ENCODE measurements at places on chromosomes 5 and 9.

GRCh38 chr5:116478491-116478890, 96.1 kb downstream of the SEMA6A start:
- no peak for DNase-seq

GRCh38 chr5:68215898-68216244, 315 bp downstream of the PIK3R1 start:
- DNase-seq, result no peak

GRCh38 chr9:124964604-124965003, 23.7 kb upstream of the GOLGA1 start:
- no peak for DNase-seq

GRCh38 chr9:20390400-20390799, 231.9 kb downstream of the MLLT3 start:
- DNase-seq, result no peak

DNA sequence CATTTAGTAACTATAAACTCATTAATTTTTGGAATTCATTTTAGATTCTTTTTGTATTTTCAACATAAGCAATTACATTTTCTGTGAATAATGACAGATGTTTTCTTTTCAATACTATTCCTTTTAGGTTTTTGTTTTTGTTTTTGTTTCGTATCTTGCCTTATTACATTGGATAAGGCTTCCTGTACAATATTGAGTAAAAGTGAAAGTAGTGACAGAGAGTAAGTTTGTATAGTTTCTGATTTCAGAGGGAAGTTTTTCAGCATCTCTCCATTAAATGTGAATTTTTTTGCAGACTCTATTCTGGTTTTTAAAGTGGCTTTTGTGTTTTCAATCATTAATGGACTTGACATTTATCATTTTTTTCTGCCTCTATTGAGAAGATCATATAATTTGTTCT, 12.8 kb upstream of the CAMK4 start:
- no peak for DNase-seq

DNA sequence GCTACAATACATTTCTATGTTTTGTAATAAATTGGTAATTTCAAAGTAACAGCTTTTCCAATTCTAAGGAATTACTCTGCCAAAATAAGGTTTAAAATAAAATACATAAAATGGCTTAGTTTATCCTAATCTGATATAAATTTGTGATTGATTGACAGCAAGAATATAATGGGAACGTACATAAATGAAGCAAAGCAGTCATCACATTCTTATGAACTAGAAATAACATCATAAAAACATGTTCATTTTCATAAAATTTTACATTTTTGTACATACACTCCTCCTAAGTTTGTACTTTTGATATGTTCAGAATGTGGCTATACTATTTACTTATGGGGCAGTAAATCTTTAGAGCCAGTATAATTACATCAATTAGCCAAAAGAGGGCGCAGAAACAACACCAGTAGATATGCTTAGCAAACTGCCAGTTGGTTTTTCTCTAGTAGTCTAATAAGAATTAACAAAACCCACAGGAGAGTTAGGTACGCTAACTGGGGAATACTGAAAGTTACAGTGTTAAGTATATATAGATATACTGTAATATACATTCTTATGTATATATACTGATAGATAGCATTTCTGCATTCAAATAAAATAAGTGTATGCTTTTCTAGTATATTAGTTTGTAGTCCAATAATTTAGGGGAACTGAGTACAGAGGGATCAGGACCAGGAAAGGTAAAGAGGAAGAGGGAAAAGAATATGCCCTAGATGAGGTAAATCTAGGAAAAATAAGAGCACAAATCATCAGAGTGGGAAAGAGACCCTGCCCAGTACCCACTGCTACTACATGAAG, 76.8 kb downstream of the ZDHHC21 start:
- no peak for DNase-seq

- no peak for DNase-seq
These were observed 10.5 kb upstream of the AHRR start for GRCh38 chr5:310941-311434.

- DNase-seq, result no peak
These were observed 152.5 kb downstream of the DMRT2 start for GRCh38 chr9:1202512-1203280.

DNA sequence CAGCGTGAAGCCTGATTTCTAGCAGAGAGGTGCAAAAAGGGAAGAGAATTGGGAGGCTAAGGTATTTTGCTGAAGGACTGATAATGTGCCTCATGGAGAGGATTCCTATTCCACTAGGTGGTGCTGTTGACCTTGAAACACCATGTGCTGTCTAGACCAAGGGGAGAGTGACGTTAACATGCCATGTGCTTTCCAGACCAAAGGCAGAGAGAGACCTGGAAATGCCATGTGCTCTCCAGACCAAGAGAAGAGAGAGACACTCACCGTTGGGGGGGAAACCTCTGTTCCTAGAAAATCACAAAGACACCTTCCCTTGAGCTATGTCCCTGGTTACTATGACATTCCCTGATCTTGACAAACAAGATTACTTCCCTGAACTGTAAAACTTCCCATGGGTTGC, 286.0 kb upstream of the TUSC1 start:
- no peak for DNase-seq

- DNase-seq, result no peak
These were observed 2.5 kb upstream of the YTHDC2 start for GRCh38 chr5:113510836-113511451.

- DNase-seq, result no peak
These were observed 541.4 kb downstream of the CSNK1G3 start for GRCh38 chr5:124053340-124053739.

GRCh38 chr5:54108136-54108535, 202.2 kb downstream of the ARL15 start:
- no peak for DNase-seq

DNA sequence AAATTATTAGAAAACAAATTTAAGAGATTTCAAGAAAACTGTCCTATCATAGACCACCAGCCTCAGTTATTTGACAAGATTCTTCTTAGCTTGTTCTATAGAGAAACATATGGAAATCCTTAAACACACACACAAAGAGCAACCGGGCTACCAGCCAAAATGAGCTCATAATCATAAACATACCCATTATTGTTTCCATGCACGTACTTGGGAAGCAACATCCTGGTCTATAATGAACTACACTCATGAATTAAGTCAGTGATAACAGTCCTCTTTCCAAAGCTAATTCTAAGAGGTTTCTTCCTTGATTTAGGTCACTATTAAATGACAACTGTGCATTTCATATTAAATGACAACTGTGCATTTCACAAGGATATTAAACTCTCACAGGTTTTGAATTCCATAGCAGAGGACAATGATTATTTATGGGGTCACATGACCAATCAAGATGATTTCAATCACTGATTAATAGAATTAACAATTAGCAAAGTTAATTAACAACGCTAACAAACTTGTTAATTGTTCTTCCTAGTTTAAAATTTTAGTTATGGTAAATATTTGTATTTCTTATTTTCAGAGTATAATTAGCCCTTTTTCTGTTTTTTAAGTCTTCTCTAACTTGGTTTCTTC, 77.0 kb downstream of the OXCT1 start:
- no peak for DNase-seq

DNA sequence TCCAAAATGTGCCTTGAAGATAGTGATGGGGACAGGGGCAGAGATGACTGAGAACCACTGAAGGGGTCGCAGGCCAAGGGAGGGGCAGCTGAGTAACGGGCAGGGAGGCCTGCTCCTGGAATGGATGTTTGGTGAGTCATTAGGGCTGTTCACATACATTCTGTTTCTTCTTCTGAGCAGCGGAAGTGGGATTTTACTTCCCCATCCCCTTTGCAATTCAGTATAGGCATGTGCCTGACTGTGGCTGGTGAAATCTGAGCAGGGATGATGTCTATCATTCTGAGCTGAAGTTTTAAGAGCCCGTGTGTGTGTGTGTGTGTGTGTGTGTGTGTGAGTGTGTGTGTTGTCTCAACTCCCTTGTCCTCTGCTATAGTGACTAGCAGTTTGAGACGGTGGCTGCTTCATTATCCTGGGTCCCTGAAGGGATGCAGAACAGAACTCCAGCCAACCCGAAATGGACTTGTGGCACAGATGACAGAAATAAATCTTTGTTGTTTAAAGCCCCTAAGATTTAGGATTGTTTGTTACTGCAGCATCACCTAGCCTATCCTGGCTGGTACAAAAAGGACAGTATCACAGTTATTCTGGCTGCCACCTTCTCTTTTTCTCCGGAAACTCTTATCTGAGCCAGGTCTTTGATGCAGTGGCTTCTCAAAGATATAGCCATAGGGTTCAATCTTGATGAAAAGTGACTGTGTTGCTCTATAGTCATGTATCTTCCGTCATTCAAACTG, 29.2 kb upstream of the TGFBI start:
- DNase-seq, result no peak

GRCh38 chr5:97915106-97915505, 732.1 kb upstream of the RIOK2 start:
- DNase-seq, result no peak

GRCh38 chr9:31839273-31839672, 545.2 kb upstream of the ACO1 start:
- DNase-seq, result no peak

DNA sequence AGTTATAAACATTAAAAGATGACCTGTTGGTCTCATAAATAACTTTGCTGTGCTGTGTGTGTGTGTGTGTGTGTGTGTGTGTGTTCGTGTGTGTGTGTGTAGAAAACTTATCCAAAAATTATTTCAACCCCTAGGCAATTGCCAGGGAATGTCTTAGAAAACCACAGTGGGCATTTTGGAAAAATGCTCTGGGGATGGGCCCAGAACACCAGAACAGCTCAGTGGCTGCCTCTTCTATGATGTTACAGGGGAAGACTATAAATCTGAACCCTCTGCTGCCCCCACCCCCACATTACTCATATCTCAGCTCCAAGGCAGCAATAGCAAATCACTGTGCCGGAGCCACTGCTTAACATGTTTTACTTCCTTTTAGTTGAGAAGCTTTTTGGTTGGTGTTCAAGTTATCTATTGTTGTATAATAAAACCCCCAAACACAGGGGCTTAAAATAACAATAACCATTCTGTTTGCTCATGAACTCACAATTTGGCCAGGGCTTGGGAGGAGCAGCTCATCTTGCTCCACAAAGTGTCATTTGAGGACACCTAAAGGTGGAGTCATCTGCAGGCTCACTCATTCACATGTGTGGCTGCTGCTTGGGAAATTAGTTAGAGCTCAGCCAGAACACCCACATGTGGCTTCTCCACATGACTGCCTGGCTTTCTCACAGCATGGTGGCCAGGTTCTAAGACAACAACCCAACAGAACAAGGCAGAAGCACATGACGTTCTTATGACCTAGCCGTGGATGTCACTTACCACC, 40.4 kb downstream of the ACTBL2 start:
- DNase-seq, result no peak

DNA sequence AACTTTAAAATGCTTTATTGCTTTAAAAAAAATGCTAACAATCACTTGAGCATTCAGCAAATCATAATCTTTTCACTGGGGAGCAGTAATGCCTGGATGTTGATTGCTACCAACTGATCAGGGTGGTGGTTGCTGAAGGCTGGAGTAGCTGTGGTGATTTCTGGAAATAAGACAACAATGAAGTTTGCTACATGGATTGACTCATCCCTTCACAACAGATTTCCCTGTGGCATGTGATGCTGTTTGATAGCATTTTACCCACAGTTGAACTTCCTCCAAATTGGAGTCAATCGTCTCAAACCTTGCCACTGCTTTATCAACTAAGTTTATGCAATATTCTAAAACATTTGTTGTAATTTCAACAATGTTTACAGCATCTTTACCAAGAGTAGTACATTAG, 83.3 kb downstream of the MLLT3 start:
- DNase-seq, result no peak

GRCh38 chr5:94516148-94516547, 102.3 kb downstream of the KIAA0825 start:
- DNase-seq, result no peak

GRCh38 chr5:134945041-134945440, 22.7 kb upstream of the CATSPER3 start:
- DNase-seq, result no peak

GRCh38 chr5:58871648-58872242, 288.9 kb downstream of the RAB3C start:
- DNase-seq, result no peak

DNA sequence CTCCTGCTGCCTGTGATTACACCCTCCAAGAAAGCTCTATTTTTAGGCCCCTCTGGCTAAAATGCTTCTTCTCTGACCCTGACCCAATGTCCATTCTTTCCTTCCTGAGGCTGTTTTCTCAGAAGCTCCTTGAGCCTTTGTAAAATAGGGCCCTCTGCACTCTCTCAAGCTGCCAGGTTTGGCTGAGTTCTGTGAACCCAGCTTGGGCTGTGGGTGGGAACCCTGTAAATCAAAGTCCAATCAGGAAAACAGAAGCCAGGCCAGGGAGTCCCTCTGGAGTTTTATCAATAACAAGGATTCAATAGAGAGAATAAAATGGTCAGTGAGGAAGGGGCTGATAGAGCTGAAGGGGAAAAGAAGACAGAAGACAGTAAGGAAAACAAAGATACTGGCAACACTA, 43.7 kb upstream of the ERCC6L2 start:
- DNase-seq, result no peak

DNA sequence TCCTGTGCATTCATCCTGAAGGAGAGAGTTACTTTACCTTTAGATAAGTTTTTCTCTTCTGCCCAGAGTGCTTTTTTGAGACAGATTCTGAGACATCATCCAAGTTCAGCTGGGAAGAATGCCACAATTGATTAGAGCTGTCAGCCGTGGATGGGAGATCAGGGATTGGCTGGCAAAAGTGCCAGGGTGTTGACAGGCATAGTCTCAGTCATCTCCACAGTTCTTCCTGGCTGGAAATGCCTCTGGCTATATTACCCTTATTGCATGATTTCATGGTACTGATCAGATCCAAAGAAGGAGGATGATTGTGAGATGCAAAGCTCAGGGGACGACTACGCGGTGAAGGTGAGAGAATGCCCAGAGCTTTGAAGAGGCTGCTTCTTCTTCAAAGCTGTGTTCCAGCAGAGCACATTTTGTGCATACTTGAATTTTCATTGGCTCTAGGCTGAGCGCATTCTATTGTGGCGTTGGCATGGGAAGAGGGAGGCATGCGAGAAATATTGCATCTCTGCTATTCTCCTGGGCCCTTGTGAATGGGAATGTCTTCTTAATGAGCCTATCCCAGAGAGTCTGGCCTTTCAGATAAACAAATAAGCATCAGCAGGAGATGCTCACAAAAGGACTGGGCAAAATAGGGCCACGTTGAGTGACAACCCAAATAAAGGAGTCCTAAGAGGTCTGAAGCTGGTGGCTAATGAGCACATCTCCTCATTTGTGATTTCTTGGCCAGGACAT, 82.1 kb downstream of the GRIA1 start:
- DNase-seq, result no peak

DNA sequence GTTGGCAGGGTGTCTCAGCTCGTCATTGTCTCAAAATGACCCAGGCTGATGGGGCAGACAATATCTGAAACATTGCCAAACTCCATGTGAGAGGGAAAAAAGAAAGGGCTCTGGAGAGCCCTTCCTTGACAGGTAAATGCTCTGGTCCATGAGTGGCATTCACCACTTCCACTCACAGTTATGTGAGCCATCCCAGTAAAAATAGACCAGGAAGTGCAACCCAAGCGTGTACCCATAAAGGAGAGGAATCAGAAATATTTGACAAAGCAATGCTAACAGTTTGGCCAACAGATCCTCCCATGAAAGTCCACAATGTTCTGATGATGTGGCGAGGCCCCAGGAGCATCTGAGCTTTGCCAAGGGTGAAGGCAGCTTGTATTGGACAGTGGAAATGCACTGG, 49.4 kb downstream of the ASTN2 start:
- DNase-seq, result no peak

- peak; percentile 56 for DNase-seq
These were observed 33.1 kb downstream of the APTX start for GRCh38 chr9:32968101-32969011.

GRCh38 chr5:40436535-40437237, 243.0 kb upstream of the PTGER4 start:
- no peak for DNase-seq

All from dorsolateral prefrontal cortex (tissue), 122 donors.